ENCODE measurements at places on chromosomes 6 and 20.

- DNase-seq: no peak
Observed at GRCh38 chr20:62114894-62115293, 7.4 kb upstream of the LSM14B start.

DNA sequence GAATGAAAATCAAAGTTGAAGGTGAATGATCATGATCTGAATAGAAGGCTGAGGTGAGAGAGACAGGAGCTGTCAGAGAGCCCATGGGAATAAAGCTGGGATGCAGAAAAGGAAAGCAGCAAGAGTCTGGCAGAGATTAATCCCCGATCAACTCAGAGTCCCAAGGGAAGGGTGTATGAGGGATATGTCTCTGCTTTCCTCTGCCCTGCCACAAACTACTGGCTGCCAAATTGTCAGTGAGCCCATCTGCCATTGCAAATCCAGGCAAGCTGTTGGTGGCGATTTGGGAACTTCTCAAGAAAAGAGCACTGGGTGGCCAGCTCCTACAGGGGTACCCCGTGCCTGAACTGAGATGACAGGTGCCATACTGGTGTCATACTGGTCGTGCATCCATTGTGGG lies 705.5 kb upstream of the MAN1A1 start:
- no peak for DNase-seq

DNA sequence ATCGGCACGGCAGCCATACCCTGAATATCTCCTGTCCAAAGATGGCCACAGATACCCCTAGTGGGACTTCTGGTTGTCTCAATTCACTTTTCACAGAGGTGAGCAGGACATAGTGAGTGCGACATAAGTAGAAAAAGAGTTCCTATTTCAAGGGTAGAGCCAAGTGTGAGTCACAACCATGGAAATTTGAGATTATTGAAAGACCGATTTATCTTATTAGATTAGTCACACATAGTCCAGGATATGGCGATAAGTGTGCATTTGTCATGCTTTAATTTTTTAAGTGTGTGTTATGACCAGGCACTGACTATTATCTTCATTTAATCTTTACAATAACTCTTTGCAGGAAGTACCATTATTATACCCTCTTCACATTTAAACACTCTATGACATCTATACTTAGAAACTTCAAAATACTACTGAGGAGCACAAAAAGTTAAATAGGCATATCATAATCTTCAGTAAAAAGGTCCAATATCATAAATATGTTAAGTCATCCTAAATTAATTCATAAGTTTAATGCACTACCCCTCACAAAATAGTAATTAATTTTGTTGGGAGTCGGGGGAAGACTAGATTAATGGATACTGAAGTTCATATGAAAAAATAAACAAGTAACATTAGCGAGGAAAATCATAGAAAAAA lies 13.4 kb upstream of the TNFAIP3 start:
- no peak for DNase-seq

- no peak for DNase-seq
Observed at GRCh38 chr6:6518631-6519427, 69.7 kb upstream of the LY86 start.

- DNase-seq: no peak
Observed at GRCh38 chr6:43840490-43841218, 70.6 kb downstream of the VEGFA start.

DNA sequence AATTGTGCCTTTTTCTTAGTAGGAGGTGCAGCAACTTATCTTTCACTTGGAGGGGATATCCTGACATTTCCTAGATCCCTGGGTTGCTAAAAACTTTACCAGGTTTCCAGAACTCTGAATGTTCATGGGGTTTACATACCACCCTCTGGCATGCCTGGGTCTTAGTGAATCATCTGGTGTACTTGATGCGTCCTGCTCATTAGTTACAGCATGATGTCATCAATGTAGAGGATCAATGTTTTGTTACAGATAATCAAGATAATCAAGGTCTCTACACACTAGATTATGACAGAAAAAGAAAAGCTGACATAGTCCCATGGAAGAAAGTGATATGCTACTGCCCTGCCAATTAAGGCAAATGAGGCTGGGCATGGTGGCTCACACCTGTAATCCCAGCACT lies 27.0 kb downstream of the FITM2 start:
- no peak for DNase-seq

DNA sequence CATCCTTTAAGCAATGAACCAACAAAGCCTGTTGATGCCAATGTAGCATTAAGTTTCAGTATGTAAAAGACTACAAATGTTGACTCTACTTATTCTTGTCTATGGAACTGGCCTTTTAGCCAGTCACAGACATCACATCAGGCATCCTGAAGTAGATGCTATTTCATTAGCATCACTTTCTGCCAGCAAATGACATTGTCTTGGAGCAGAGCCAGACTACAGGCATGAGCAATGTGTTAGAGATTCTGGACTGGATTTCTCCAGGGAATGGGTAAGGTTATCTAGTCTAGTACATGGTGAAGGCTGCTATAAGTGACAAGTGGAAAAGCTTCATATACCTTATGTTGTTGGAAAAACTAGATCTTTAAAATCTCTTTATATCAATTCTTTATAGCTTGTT lies 142.9 kb downstream of the ADGRB3 start:
- peak; percentile 51 for DNase-seq

GRCh38 chr20:32442630-32443373 lies 84.7 kb downstream of the ASXL1 start:
- no peak for DNase-seq

GRCh38 chr20:33944914-33945313 lies 48.8 kb upstream of the RALY start:
- no peak for DNase-seq

- DNase-seq: peak; percentile 28
Observed at GRCh38 chr20:46118481-46119020, 437 bp downstream of the CD40 start.

DNA sequence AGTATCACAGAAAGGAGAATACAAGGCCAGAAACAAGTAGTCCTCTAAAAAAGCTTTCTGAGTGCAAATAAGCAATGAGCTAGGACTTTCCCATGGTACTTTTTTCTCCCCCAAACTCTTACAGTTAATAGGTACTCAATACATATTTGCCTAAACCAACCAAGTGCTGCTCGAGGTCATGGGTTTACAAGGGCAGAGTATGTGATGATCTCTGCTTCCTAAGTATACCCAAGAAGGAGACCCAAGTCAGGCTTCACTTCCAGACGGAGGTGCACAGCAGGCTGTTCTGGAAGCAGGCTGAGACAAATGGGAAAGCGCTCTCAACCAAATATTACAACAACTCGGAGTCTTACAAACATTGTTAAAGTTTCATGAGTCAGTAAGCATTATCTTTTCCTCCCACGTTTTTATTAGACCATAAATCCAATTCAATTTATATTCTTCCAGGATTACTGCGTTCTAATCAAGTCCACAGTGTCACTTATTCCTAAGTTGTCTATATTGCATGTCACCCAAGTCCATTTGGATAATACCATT lies 8.1 kb downstream of the FYN start:
- DNase-seq: no peak

- no peak for DNase-seq
Observed at GRCh38 chr20:45191926-45192325, 14.9 kb upstream of the SEMG1 start.

DNA sequence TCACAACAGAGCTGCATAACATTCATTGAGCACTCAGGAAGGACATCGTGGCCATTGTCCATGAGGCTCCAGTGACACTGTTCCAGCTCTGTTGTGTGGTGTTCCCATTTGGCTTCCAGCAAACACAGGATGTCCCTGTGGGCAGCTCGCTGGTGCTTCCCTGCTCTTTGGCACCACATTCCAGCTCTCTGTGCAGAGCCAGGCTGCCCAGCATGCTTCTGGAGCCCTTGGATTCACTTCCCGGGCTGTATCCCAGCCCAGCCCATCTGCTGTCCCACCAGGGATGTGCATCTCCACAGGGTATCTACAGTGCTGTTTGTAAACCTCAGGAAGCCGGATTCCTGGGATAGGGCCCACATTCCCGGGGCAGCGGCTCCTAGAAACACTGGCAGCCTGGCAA lies 57.2 kb downstream of the CTCFL start:
- no peak for DNase-seq

- DNase-seq: no peak
Observed at GRCh38 chr6:21967056-21967974, 329.5 kb downstream of the PRL start.

DNA sequence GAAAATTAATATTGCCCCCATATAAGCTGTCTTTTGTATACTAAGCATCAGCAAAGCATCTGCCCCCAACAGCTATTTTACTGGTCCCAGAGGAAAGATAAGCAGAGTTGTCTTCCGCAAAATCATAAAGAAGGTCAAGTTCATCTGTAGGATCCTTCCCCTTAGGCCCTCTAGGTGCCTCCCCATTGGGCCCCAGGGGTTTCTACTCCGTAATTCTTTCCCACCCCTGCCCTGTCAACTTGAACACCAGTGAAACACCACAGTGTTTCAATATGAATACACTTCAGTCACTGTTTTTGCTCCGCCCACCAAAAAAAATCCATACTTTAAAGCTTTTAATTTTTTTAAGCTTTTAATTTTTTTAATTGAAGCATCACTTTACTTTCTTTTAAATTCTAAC lies 159.2 kb downstream of the ATXN1 start:
- no peak for DNase-seq

DNA sequence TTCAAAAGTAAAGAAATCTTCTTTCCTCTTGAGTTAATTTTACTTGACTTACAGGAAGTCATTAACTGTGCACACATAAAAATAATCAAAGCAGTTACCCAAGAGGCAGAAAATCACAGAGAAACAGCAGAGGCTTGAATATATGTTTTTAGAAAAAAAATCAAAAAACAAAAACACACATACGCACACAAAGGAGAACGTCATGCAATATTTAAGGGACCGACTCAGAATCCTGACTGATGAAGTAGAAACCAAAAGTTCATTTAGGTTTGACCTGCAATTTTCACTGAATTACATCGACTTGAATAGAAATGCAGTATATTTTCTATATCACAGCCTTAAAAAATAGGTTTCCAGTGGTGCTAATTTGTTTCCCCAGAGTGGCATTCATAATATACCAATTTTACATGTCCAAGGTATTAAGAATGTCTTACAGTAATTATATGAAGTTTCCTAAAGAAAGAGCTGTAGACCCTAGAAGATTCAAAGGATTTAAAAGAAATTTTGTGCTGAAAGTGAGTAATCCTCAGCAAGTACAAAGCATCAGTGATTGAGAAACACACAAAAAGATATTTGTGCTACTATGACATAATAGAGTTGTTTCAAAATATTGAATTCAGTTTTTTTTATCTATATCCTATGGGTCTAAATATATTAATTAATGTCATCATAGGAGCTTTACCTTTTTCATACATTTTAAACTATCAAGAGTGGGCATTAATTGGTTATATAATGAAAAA lies 358.5 kb upstream of the RUNX2 start:
- no peak for DNase-seq

GRCh38 chr20:23193801-23194384 lies 107.8 kb upstream of the CD93 start:
- no peak for DNase-seq

GRCh38 chr20:1469925-1470571 lies 3.4 kb upstream of the NSFL1C start:
- DNase-seq: peak; percentile 96

GRCh38 chr6:69622230-69622629 lies 174.6 kb downstream of the LMBRD1 start:
- DNase-seq: no peak

- no peak for DNase-seq
Observed at GRCh38 chr20:5171790-5172164, 45.0 kb downstream of the CDS2 start.

- peak; percentile 92 for DNase-seq
Observed at GRCh38 chr6:29005183-29005885, at the start of gene ZNF311. Gene ZNF311, minus strand, starts transcription at chr6:29005315. Its CDS starts 1,361 bp downstream, at chr6:29003954.

DNA sequence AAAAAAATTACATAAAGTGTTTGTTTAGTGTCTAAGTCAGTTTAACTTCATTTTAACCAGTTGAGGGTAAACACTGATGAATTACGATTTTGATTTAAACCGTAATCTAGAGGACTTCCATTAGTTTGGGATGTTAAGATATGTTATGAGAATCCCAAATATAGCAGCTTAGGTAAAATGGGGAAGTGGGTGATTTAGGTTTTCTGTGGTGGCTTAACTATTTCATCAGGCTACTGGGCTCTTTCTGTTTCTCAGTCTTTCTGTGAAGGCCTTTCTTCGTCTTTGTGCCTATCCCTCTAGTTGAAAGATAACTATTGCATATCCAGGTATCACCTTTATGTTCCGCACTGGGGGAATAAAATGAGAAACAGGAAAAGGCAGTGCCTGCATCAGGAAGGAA lies 27.9 kb downstream of the CENPW start:
- DNase-seq: no peak

DNA sequence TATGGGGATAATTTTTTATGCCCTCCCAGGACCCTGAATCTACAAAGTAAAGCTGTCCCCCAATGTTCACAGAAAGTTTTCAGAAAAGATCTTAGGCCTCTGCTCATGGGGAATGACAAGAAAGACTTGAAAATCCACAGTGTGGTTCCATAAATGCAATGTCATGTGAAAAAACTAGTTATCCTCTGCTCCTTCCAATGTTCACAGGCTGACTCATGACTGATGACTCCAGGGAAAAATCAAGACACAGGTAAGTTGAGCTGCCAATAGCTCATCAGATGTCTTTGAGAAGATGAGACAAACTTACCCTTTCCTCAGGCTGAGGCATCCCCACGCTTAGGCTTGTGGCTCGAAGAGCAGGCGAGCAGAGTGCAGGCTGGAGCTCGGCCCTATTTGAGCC lies 14.8 kb upstream of the BCLAF1 start:
- DNase-seq: no peak

GRCh38 chr6:77036400-77036799 lies 426.9 kb downstream of the HTR1B start:
- no peak for DNase-seq

- peak; percentile 70 for DNase-seq
Observed at GRCh38 chr20:38751360-38751976, 3.2 kb downstream of the ACTR5 start.

- DNase-seq: no peak
Observed at GRCh38 chr6:77633993-77634715, 18.7 kb upstream of the MEI4 start.

DNA sequence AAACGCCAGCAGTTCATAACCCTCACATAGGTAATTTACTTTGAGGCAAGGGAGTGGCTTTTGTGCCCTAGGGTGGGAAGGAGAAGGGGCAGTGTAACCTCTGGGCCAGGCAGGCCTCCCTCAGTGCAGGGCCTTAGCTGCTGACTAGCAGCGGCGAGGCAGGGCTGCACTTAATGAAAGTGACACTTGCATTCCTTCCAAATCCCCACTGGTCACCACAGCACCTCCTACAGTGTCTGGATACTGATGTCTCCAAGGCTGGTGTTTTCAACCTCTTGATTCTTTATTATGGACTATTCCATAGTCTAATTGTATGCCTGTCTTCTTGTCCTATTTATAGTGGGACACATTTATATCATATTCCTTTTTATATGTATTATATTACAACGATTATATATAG lies 152.7 kb downstream of the LY86 start:
- DNase-seq: no peak

- DNase-seq: no peak
Observed at GRCh38 chr20:50107086-50107660, 5.8 kb downstream of the UBE2V1 start.

- no peak for DNase-seq
Observed at GRCh38 chr6:20447157-20447556, 45.5 kb downstream of the E2F3 start.
